Stimulated activated CD4-positive, alpha-beta T cell treated with anti-CD3 and anti-CD28 coated beads, Interleukin-15, amount 100 ng/mL, for 1 hour (primary cell): ENCODE measurements at places on chromosomes 1 and 21.

DNA sequence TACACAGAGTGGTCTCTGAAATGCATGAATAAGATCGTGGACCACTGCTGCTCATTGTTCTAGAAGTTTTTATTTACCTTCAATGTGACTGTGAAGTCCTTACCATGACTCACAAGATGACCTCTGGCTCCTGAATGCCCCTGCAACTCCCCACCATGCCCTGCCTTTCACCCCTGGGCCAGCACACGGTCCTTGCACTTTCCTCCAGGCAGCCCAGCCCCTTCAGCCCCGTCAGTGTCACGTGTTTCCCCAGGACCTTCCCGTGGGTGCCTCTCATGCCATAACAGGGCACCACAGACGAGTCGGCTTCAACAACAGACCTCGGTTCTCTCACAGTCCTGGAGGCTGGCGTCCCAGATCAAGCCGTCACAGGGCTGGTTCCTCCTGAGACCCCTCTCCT lies 62.1 kb downstream of the B3GALT5 start:
- no peak for DNase-seq

DNA sequence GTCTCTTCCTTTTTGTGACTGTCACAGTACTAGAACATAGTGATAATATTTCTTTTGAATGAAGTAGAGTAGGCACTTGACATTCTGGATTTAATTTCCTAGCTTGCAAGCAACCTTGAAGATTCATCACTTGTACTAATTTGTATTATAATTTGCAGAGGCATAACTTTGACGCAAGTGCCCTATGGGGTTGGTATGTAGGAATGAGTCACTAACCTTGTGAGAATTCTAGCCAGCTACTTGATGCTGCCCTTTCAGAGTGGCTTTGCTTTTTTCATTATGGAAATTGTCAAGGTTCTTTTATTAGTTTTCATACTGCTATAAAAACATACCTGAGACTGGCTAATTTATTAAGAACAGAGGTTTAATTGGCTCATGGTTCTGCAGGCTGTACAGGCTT lies 13.7 kb upstream of the DPH5 start:
- DNase-seq, result no peak

GRCh38 chr1:19644681-19645410 lies 735 bp downstream of the NBL1 start:
- DNase-seq, result peak; percentile 26

DNA sequence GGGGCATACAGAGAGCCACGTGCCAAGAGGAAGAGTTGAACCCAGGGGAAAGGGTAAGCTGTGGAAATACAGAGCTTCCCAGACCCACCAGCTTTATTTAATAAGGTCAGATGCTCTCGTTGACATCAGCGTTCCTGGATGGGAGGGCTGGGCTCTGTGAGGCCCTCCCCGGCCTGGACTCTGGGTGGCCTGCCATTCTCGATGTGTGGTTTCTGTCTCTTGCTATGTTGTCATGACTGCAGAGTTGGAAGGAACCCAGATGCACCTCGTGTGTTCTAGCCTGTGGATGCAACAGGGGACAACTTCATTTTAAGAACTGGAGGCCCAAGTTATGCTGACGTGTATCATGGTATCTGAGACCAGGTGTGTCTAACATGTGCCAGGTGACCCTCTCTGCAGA lies 101.7 kb downstream of the PCBP3 start:
- no peak for DNase-seq

- DNase-seq, result no peak
Observed at GRCh38 chr1:82565546-82565945, 764.8 kb downstream of the ADGRL2 start.

DNA sequence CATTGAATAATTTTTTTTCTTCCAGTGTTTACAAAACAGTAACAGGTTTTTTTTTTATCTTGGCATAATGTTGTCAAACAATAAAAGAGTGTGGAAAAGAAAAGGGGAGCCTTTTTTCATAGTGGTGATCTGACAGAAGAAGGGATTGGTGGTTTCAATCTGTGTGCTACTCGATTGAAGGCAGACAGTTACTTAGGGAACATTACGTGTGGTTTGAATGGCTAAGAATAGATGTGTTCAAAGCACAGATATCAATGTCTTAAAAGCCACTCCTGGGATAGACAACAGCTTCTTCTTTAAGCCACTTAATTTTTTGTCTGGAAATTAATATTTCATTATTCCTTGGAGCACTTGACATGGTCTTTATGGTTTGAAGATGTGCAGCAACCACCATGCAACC lies 558.6 kb upstream of the ADGRL2 start:
- DNase-seq, result no peak

- DNase-seq, result peak; percentile 58
Observed at GRCh38 chr1:154344977-154345837, 19.9 kb downstream of the ATP8B2 start.

DNA sequence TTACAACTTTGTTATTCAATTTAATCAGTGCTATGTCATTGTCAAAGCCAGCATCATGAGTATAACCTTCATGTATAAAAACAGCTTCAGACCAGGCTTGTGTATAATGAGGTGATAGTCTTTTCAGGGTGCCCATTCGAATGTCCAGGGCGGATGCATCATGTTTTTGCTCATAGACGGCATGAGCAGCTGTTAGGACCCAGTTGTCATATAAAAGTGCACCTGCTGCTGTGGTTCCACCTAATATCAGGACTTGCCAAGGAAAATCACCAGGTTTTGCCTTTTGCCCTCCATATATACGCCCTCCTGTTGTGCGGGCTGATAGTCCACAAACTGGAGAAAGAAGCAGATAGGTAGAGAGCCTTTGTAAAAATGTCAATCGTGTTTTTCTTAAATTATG lies 14.9 kb downstream of the TARDBP start:
- no peak for DNase-seq

- DNase-seq, result no peak
Observed at GRCh38 chr1:200837931-200838571, 34.7 kb upstream of the GPR25 start.

GRCh38 chr1:21397813-21398188 lies 42.1 kb upstream of the NBPF3 start:
- no peak for DNase-seq

DNA sequence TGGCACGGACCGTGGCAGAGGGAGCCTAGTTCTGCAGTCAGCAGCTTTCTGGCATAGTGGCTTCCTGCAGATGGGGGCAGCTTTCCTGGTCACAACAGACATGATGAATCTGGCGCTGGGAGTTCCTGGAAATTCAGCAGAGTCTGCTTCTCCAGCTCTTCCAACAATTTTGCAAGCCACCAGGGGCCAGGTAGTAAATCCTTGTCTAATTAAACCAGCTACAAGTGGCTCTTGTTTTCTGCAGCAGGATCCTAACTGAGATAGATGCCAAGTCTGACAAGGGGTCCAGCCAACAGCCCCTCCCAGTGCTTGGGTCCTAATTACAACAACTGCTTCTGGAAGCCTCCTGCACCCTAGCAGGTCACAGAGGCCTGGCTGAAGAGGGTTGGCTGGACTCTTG lies 35.8 kb downstream of the TRIM62 start:
- DNase-seq, result no peak

GRCh38 chr21:36664662-36664990 lies 34.3 kb upstream of the SIM2 start:
- no peak for DNase-seq
